ENCODE measurements at places on chromosomes 3 and 15.

DNA sequence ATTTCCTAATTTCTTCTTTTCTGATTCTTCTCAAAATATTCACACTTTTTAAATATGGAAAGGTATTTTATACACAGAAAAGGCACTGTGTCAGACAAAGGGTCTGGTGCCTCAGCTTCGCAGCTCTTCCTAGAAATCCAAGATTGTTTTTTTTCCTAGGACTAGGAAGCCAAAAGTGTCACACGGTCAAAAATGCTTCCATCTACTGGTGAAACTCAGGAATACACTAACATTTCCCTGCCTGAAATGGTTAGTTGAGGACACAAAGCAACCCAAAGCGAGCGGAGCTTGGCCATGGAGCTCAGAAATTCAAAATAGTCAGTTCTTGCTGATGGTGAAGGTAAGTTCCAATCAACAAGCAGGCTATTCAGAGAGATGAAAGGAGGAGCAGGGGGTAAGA, 426.5 kb upstream of the RASGRP1 start:
- no peak for DNase-seq

DNA sequence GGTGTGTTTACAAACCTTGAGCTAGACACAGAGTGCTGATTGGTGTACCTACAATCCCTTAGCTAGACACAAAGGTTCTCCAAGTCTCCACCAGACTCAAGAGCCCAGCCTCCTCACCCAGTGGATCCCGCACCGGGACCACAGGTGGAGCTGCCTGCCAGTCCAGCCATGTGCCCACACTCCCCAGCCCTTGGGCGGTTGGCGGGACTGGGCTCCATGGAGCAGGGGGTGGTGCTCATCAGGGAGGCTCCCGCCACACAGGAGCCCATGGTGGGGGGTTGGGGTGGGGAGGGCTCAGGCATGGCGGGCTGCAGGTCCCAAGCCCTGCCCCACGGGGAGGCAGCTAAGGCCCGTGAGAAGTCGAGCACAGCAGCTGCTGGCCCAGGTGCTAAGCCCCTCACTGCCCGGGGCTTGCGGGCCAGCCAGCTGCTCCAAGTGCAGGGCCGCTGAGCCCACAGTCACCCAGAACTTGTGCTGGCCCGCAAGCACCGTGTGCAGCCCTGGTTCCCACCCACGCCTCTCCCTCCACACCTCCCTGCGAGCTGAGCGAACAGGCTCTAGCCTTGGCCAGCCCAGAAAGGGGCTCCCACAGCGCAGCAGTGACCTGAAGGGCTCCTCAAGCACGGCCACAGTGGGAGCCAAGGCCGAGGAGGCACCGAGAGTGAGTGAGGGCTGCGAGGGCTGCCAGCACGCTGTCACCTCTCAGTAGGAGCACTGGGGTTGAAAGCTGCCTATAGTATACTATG, 43.7 kb downstream of the CASR start:
- DNase-seq, result no peak

DNA sequence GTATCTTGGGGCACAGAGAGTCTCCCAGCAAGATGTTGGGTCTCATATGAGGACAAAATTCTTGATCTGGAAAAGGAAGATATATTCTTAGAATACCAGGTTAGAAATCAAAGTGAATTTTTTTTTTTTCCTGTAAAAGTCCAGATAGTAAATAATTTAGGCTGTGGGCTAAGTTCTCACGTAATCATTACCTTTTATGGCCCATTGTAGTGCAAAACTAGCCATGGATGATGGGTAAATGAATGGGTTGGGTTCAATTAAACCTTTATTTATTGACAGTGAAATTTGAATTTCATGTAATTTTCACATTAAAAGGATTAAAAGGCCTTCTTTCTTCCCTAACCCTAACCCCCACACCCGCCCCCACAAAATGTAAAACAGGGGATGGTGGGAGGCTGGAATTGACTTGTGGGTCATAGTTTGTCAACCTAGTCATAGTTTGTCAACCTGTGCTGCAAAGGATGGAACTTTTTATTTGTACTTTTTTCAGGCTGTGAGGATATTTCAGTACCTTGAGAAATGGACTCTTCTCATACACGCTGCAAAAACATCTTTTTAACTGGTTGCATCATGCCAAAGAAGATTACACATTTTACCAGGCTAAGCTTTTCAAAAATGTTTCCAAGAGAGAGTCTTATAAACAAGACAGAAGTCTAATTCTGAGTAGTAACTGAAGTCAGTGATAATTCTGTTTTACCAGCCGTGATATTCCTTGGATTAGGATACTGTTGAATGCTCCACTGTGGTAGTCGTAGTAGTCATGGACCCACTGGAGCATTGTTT, 138.8 kb downstream of the AKAP13 start:
- no peak for DNase-seq

DNA sequence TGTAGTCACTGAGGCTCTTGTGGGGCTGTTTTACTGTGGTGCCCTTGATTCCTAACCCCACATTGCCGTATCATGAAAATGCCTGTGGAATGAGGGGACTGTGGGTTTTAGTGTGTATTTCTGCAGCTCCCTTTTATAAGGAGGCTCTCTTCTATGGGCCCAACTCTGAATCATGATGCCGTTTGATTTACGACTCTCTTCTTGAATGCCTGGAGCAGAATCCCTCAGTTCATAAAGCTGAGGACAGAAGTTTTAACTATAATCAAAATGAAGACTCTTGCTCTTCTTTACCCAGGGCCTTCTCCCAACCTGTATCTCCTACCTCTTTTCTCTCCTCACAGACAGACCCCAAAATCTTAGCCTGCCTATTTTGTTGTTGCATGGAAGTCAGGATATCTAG, 109.5 kb downstream of the RARB start:
- DNase-seq, result no peak

DNA sequence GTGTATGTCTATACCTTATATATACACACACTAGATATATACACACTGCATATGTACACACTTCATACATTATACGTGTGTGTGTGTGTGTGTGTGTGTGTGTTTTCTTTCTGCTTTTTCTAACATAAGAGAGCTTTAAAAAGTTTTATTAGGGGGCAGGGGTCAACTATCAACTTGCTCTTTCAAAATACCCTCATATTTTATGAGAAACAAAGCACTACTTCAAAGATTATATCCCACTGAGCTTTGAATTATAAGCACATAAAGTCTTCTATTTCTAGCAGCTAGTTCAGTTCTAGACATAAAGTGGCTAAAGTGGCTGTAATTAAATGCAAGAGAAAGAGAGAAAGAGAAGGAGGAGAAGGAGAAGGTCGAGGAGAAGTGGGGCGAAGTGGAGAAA, 1361.3 kb downstream of the ZPLD1 start:
- no peak for DNase-seq

DNA sequence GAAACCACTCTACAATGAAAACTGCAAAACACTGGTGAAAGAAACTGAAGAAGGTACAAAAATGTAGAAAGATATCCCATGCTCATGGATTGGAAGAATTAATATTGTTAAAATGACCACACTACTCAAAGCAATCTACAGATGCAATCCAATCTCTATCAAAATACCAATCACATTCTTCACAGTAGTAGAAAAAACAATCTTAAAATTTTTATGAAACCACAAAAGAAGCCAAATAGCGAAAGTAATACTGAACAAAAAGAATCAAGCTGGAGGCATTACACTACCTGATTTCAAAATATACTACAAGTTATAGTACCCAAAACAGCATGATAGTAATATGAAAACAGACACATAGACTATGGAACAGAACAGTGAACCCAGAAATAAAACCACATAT, 36.9 kb downstream of the TXNRD3 start:
- DNase-seq, result no peak

GRCh38 chr3:37921025-37921424, 59.3 kb downstream of the CTDSPL start:
- DNase-seq, result no peak

GRCh38 chr15:71715914-71716313, 94.4 kb upstream of the NR2E3 start:
- no peak for DNase-seq

DNA sequence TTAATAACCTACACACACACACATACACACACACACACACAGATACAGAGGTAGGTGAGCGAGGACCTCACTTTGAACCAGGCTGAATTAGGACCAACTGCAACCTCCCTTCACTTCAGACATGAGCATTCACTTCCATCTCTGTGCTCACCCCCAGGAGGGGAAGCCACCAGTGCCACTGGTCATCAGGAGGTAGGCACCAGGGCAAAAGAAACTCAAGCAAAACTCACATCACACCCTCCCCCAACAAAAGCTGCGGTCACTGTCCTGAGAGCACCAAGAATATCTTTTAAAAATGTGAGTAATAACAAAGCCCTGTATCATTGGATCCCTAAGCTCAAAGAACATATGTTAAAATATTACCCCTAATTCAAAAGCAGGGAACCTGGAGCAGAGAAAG, 8.1 kb downstream of the FOXP1 start:
- no peak for DNase-seq

DNA sequence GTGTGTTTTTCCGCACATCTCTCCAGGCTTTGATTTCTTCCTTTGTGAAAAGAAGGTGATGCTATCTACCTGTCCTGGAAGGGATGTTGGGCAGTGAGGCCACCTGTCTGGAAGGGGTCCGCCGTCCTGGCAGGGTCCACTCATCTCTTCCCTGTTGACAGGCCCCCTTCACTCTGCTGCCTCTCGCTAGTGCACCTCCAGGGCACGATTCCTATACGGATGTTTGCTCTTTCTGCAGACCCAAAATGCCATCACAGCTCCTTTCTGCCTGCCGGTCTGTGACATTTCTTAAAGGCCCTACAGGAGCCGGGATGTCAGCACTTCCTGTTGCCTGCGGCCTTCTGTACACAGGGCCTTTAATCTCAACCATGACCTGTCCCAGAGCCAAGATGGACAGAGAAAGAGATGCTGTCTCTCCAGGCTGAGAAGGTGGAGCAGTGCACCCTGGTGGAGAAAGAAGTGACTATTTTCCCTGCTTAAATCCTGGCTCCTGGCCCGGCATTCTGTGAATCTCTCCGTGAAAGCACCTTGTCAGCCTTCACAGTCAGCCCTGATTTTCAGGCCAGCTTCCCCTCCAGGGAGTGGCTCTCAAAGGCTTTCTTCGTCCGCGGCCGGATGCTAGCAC, 7.4 kb downstream of the FAM3D start:
- no peak for DNase-seq

DNA sequence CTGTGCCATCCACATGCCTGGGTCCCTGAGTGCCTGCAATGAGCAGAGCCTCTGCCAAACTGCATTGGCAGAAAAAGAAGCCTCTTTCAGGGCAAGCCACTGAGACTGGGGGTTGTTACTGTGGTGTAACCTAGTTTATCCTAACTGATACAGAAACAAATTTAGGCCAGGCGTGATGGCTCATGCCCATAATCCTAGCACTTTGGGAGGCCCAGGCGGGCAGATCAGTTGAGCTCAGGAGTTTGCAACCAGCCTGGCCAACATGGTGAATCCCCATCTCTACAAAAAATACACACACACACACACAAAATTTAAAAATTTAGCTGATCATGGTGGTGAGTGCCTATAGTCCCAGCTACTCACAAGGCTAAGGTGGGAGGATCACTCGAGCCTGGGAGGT, 221.6 kb downstream of the TBC1D2B start:
- no peak for DNase-seq

- DNase-seq, result no peak
These were observed 137.0 kb upstream of the SLCO3A1 start for GRCh38 chr15:91716536-91716935.

GRCh38 chr3:8638994-8639658, 5.5 kb downstream of the SSUH2 start:
- DNase-seq, result no peak

DNA sequence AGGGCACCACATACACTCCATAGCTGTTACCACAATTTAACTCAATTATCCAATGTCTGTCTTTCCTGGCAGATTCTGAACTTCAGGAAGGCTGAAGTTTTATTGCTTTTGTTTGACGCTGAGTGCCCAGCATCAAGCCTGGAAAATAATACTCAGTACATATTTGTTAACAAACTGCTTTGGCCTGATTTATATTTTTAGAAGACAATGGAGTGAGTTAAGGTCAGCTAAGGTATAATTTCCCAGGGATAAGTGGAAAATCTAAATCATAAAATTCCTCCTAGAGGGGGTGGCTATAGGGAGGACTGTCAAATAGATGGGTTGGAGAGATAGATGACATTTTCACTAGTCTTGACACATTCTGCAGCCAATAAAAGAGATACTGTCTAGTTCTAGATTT, 659.4 kb upstream of the ADAMTS9 start:
- DNase-seq, result no peak

DNA sequence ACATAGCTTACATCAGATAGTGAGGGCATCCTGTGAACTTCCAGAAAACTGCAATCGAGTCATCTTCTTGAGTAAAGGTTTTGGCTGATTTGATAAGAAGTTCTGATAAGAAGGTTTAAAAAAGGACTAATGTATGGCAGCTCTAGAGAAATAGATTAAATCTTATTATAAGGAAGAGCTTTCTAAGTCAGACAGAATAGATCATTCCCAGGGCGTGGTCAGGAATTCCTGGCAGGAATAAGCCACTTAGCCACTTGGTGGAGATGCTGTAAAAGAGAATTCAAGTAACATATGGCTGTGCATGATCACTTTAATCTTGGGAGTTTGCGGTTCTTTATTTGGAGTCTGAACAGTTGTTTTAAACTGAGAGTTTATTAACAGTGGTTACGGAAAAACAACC, 17.4 kb downstream of the PGBD4 start:
- no peak for DNase-seq

GRCh38 chr15:41968701-41969100, 3.7 kb downstream of the EHD4 start:
- DNase-seq, result no peak

DNA sequence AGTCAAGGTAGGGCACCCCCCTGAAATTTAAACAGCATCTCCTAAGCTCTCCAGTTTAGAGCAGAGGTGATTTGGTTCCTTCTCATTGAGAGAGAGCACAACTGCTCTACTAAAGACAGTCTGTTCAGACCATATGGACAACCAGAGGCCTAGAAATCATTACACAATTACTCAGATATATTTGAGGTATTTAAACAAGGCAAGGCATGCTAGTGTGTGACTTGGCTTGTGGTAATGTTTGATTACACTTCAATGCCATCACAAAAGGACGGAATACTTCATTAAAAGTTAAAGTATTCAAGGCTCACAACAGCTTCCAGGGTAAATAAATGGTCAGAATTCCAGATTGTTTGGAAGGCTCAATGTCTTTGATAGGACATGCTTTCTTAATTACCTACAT, 110.2 kb downstream of the LRTM1 start:
- no peak for DNase-seq

- no peak for DNase-seq
These were observed 340 bp downstream of the TMEM44 start for GRCh38 chr3:194632809-194633348.

DNA sequence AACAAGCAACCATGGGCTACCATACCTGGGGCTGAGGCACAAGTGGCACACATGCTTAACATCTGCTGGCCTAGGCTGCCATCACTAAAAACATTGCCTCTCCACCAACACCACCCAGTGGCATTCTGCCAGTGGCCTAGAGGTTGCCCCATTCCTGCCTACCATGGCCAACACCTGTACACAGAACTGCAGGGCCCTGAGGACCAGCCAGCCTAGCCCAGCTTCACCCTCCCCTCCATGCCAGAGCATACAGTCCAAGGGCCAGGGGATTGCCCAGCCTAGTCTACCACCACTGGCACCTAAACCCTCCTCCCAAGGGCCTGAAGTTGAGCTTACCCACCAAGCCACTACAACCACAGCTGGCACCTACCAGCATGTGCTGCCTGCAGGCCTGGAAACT, 35.3 kb downstream of the NEK10 start:
- no peak for DNase-seq

- no peak for DNase-seq
These were observed 568.0 kb upstream of the MDFIC2 start for GRCh38 chr3:70880421-70880820.

All from T follicular helper cell (primary cell).